ENCODE measurements at places on chromosomes 2 and 18.
A peak's percentile ranks its signal among the peaks of the same experiment; 100 is the strongest.

DNA sequence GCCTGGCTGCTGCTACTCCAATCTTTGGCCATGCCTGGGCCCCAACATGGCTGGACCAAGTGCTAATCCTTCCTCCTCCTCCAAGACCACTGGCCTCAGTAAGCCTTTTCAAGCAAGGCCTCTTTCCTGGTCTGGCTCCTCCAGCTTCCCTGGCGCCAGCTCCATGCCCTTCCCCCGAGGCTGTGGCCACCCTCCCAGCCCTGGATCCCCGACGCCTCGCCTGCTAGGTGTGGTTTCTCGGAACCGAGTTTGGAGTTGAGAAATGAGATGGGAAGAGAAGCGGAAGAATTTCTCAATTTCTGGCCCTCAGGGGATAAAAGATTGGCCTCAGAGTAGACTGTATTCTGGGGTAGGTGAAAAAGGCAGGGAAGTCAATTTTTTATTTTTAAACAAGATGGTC lies 46.4 kb downstream of the ADCY3 start:
- DNase-seq = no peak

GRCh38 chr18:56973487-56973886 lies 173.4 kb upstream of the BOD1L2 start:
- DNase-seq = no peak

GRCh38 chr2:136022396-136023146 lies 37.1 kb upstream of the DARS1 start:
- no peak for DNase-seq

DNA sequence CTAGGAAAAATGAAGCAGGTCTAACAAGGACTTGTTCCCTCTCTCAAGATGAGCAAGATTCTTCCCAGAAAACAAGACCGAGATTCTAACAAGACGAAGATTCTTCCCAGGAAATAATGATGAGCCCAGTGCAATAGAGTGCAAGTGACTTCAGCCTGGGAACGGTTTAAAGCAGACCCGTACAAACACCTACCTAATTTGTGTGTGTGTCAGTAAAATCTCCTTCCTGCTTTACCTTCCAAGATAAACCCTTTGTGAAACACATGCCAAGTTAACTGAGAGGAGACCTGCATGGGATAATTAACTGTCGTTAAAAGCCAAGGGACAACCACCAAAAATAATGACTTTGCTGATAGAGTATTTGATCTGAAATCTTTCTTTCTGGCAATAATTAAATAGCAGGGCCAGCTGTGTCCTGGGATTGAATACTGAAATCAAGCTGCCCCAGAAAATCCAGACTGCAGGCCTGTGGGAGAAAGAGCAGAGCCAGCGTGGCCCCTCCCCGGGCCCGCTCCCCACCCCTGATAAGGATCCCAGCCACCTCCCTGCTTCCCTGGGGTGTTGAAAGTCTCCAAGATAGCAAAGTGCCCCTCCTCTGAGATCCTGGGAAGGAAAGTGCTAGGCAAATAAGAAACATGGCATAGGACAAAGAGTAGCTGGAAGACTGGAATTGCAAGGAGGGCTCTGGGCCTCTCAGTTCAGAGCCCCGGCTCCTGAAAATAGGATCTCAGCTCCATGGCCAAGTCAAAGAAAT lies 145.5 kb downstream of the CYP26B1 start:
- DNase-seq = no peak

- DNase-seq = no peak
These were observed 597.1 kb upstream of the CHAC2 start for GRCh38 chr2:53170466-53170865.

- no peak for DNase-seq
These were observed 124.0 kb downstream of the MAIP1 start for GRCh38 chr2:200079356-200079755.

- no peak for DNase-seq
These were observed 509 bp upstream of the CYS1 start for GRCh38 chr2:10080536-10081304.

GRCh38 chr18:23689031-23689615 lies at the start of gene LAMA3:
Gene LAMA3 (plus strand): TSS chr18:23689453. CDS start chr18:23689684, 231 bp downstream.
- DNase-seq = peak; percentile 27

GRCh38 chr2:44786045-44786816 lies 155.3 kb upstream of the SIX3 start:
- no peak for DNase-seq

DNA sequence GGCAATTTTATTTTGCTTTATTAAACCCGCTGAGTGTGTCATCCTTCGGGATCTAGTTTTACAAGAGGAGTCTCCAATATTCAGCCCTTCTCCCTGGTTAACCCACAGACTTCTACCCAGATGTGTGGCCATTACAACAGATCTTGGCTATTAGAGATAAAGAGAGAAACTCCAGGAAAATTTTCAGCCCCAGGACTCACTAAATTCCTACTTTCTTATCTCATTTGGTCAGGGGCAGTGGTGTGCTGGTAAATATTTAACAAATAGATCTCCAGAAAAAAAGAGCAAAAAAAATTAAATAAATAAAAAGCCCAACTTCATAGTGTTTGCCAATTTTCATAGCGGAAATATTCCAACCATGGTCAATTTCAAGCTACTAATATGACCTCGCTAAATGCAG lies 168.4 kb downstream of the RND3 start:
- DNase-seq = no peak

- no peak for DNase-seq
These were observed 33.2 kb downstream of the ZNF236 start for GRCh38 chr18:76855594-76855993.

- no peak for DNase-seq
These were observed 63.8 kb upstream of the BZW1 start for GRCh38 chr2:200747668-200748618.

- DNase-seq = no peak
These were observed 491.0 kb upstream of the NXPH2 start for GRCh38 chr2:139271149-139271548.

- DNase-seq = no peak
These were observed 43.9 kb upstream of the DNAH7 start for GRCh38 chr2:196112418-196113034.

DNA sequence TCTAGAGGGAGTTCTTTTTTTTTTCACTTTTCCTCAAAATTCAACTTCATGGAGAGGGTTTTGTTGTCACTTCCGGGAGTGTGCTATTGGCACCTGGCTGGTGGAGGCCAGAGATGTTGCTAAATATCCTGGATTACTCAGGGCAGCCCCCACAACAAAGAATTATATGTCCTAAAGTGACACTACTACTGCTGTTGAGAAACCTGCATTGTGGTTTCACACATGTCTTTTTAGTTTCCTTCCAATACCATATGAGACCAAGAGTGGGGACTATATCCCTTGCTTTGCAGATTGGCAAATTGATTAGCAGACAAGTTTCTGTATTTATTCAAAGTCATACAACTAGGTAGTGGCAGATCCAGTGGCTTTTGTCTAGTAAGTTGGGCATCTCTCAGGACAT lies 826.8 kb downstream of the TRIB2 start:
- no peak for DNase-seq

- no peak for DNase-seq
These were observed 781.9 kb upstream of the ID2 start for GRCh38 chr2:7899923-7900322.

DNA sequence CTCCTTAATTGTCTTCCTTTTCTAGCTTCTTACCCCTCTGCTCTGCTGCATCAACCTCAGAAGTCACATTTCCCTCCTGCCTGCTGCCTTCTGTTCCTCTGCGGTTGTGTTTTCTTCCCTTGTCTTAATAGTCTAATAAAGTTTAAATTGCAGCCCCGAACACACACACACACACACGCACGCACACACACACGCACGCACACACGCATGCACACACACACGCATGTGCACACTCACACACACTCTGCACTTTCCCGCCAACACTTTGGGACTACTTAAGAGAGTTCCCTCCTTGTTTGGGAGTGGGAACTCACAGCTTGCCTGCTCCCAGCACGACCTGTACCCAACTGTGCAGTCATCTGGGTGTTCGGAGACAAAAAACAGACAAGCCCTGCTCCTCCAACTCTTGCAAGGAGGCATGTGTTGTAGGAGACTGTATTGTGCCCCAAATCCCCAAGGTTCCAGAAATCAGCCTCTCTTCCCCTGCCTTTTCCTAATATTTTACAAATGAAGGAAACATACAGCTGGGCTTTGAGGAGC lies 99.1 kb downstream of the SETBP1 start:
- no peak for DNase-seq

DNA sequence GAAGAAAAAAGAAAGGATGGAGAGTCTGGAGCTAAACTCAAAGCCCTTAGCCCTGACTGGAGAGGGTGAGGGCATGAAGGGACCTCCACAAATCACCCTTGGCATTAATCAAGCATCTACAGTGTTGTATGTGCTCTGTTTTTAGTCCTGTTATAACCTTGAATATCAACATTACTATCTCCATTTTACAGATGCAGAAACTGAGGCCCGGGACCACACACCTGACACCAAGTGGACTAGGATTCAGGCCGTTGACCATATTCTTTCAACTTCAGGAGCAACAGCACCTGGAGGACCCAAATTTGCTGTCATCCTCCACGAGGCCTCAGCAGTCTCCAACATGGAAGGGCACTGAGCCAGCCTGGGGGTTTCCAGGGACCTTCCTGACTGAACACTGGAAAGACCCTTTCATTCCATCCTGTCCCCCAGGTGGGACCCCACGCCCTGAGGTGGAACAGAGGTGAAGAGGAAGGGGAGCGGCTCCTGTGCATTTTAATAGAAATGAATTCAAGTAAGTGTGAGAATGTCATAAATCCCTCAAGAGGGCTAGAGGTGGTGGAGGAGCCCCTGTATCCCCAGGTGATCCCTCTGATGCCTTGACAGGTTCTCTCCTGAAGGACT lies 41.0 kb downstream of the SERTAD2 start:
- DNase-seq = no peak

DNA sequence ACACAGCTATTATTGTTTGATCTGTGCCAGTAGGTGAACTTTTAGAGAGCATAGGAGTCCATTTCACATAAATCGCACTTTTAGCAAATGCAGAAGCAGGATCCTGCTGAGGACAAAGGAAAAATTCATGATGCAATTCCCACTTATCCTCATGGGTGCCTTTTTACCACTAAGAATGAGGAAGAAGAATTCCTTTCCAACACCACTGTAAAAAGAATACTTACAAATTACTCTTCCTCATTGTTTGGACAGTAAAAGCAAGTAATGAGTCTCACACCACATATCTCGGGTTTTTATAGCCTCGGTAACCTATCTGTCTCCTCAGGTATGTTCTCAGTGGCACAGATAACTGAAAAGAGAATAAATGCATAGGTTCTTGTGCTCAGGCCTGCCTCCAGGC lies 238.5 kb downstream of the MTX2 start:
- DNase-seq = no peak

- no peak for DNase-seq
These were observed at the start of gene BCL2 for GRCh38 chr18:63319383-63320122. Gene BCL2 (minus strand): TSS chr18:63319769.

GRCh38 chr18:4232656-4233055 lies 222.5 kb downstream of the DLGAP1 start:
- no peak for DNase-seq

DNA sequence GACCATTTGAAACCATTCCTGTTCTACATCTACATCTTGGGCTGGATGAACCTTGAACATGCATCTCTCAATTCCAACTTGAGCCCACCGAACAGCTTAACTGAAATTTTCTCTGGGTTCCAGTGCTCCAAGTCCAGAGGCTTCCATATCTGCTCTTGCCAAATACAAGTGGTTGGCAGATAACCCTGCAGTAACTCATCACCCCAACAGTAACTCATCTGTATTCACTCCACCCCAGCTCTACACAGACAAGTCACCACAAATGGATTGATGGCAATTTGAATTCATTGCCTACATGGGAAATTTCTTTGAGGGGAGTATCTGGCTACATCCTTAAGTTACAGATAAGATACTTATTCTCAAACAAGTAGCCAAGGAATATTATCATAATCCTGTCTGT lies 502.4 kb upstream of the TNP1 start:
- DNase-seq = no peak

DNA sequence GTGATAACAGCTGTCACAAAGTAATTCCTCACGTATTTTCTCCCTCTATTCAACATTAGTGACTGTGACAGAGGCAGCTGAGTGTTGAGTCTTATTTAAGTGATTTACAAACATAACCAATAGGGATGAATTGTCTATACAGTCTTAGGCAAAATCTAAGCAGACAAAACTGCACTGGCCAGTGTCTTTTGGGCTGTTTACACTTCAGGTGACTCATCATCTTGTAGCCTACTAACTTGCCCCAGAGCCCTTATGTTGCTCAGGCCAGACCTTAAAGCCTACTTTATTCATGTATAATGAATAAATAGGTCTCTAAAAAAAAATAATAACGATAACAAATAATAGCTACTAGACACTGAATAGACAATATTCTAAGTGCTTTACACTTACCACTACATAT lies 17.2 kb downstream of the THOC1 start:
- DNase-seq = no peak

- peak; percentile 15 for DNase-seq
These were observed 12.0 kb upstream of the NTSR2 start for GRCh38 chr2:11681722-11682589.

GRCh38 chr2:170703776-170704476 lies 11.2 kb upstream of the SP5 start:
- no peak for DNase-seq

- DNase-seq = peak; percentile 44
These were observed 128.1 kb upstream of the PDE1A start for GRCh38 chr2:182554950-182555349.
